ENCODE measurements at places on chromosomes 1 and 21. TPM values are rescaled to one million over a fixed set of nuclear protein-coding genes. Genes with fewer than 3 reads are reported as not detected.

MEX3A gene
- polyA plus RNA-seq: 39.8 TPM

SHE gene
- polyA plus RNA-seq: not detected

SYPL2 gene
- polyA plus RNA-seq: not detected

OR2G6 gene
- polyA plus RNA-seq: not detected

CRTC2 gene
- polyA plus RNA-seq: 12.1 TPM

PINK1 gene
- polyA plus RNA-seq: 95.3 TPM

SAMD13 gene
- 14.9 TPM for polyA plus RNA-seq

RGS16 gene
- 1.1 TPM for polyA plus RNA-seq

NEGR1 gene
- polyA plus RNA-seq: 47.4 TPM

TACSTD2 gene
- not detected for polyA plus RNA-seq

LCE3E gene
- not detected for polyA plus RNA-seq

All from neural cell (in vitro differentiated cells).